ENCODE measurements at places on chromosomes 3 and 15. TPM values are rescaled to one million over a fixed set of nuclear protein-coding genes. Genes with fewer than 3 reads are reported as not detected.

DNA sequence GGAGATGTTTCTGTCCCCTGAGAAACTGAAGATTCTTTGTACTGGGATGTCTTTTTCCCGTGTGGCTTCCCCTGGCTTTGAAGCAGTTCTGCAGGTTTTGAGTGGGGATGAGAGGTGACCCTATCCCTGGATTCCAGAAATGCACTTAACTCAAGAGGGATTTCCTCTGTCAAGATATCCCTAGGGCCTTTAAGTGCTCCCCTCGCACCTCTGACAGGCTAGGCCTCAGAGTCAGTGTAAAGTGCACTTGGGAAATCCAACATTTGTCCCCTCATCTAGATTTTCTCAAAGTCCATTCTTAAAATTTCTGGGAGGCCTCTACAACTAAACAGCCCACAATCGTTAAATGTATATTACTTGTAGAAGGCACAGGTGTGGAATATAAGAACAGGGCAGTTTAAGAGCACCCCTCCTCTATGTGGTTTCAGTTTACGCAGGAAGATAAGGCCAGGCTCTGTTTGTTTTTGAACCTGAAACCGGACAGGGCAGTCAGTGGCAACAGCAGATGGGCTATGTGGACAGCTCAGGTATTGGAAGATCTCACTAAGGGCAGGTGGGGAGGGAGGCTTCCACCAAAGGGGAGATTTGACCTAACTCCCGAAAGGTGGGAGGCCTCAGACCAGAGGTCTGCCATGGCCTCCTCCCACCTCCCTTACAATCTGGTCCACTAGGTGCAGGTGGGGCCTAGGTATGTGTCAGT, 4.8 kb downstream of the C3orf52 start:
- H3K36me3 ChIP-seq: no peaks in the 10 kb centered on the region
- no peak for DNase-seq
- peaks cover 49% of the 10 kb centered on the region for H3K4me1 ChIP-seq
- H3K27ac ChIP-seq: no peak overlapping the region
- no peaks in the 10 kb centered on the region for H3K27me3 ChIP-seq

GRCh38 chr15:38535491-38536200, 29.0 kb downstream of the RASGRP1 start:
- no peak overlapping the region for H3K4me3 ChIP-seq
- H3K27me3 ChIP-seq: no peaks in the 10 kb centered on the region
- H3K4me1 ChIP-seq: peaks cover 18% of the 10 kb centered on the region
- no peaks in the 10 kb centered on the region for H3K36me3 ChIP-seq
- no peak for DNase-seq

DNA sequence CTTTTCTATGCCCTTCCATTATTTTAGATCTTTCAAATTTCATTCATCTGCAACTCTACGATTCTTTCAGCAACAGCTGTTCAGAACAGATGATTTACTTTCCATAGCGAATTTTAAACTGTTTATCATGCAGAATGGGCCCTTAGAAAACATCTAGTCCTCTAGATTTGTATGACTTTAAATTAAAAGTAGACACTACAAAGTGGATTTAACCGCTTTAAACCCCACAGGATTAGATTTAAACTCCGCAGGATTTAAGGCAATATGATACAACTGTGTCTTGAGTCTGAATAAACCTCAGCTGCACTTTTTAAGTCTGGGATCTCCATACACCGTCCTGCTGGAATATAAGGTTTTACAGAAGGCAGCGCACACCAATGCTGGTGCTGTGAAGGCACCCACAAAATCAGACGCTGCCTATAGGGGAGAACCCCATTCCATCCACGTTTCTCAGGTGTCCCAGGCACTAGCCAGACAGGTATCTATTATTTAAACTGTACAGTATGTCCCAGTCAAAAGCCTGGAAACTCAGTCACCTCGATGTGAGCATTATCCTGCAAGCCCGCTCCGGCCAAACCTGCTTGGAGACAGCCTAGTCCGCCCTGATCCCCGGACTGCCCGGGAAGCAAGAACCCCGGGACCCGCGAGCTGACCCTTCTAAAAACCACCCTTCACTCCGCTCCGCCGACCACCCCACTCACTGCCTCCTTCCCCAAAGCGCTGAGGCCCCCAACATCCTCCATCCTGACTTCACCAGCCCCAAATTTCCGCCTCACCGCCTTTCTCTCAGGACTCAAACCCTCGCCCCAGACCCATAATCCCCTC, 768 bp downstream of the ANO10 start:
- H3K27ac ChIP-seq: peak overlapping the region; percentile 81
- no peaks in the 10 kb centered on the region for H3K27me3 ChIP-seq
- no peaks in the 10 kb centered on the region for H3K36me3 ChIP-seq
- DNase-seq: no peak

Gene TTLL13
- not detected for total RNA-seq

DNA sequence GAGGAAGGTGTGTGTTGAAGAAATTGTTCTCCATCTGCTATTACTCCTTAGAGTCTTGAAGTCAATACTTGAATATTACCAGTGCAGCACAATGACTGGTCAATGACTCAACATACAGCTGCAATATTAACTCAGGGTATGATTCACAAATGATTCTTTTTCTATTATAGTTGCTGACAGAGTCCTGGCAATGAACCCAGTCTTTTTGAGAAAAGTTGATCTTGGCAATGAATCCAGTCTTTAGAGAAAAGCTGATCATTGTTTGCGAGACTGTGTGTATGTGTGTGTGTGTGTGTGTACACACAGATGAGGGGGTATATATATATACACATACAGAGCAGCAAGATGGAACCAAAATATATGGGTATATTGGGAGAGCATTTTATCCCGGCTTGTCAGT, 315.1 kb downstream of the ZNF385D start:
- H3K27me3 ChIP-seq: no peaks in the 10 kb centered on the region
- DNase-seq: no peak
- peaks cover 5% of the 10 kb centered on the region for H3K4me1 ChIP-seq
- H3K27ac ChIP-seq: no peak overlapping the region

GRCh38 chr3:13192471-13193213, 119.4 kb upstream of the IQSEC1 start:
- H3K4me1 ChIP-seq: no peaks in the 10 kb centered on the region
- no peak overlapping the region for H3K4me3 ChIP-seq
- no peak overlapping the region for H3K27ac ChIP-seq
- H3K36me3 ChIP-seq: no peaks in the 10 kb centered on the region
- H3K27me3 ChIP-seq: no peaks in the 10 kb centered on the region

Gene LYZL4
- total RNA-seq: not detected

GRCh38 chr3:193805448-193805847, 212.4 kb downstream of the OPA1 start:
- peaks cover 9% of the 10 kb centered on the region for H3K4me1 ChIP-seq
- H3K4me3 ChIP-seq: no peak overlapping the region
- H3K36me3 ChIP-seq: no peaks in the 10 kb centered on the region
- no peak overlapping the region for H3K27ac ChIP-seq

DNA sequence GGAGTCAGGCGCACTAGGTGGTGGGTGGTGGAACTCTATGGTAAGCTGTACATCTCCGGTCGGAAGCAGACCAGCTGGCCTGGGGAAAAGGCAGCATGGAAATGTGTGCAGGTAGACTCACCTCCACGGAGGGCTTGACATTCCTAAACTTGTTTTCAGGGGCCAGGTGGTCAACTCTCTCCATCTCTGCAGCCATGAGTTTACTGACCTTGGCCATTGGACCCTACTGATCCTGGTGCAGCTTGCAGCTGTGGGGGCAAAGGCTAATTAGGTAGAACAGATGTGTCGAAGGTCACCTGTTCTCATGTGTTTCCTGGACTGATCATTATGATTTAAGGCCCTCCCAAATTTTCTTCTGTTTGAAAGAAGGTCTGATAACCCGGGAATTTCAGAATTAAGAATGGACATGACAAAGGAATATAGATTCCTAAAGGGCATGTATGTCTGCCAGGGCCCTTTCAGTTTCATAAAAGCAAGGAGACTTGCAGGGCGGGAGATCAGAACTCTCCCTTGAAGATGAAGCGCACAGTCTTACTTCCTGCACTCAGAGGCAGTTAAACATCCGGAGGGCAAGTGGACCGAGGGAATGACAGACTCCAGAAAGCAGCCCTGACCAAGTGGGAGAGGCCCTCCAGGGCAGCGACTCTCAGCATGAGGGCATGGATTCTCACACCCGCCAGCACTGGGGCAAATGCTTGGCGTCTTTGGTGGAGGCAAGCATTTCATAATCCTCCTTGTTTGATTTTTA, 56.1 kb upstream of the CMTM7 start:
- no peak overlapping the region for H3K27ac ChIP-seq
- H3K27me3 ChIP-seq: no peaks in the 10 kb centered on the region
- DNase-seq: no peak
- no peaks in the 10 kb centered on the region for H3K36me3 ChIP-seq
- H3K4me3 ChIP-seq: no peak overlapping the region
- peaks cover 20% of the 10 kb centered on the region for H3K4me1 ChIP-seq

DNA sequence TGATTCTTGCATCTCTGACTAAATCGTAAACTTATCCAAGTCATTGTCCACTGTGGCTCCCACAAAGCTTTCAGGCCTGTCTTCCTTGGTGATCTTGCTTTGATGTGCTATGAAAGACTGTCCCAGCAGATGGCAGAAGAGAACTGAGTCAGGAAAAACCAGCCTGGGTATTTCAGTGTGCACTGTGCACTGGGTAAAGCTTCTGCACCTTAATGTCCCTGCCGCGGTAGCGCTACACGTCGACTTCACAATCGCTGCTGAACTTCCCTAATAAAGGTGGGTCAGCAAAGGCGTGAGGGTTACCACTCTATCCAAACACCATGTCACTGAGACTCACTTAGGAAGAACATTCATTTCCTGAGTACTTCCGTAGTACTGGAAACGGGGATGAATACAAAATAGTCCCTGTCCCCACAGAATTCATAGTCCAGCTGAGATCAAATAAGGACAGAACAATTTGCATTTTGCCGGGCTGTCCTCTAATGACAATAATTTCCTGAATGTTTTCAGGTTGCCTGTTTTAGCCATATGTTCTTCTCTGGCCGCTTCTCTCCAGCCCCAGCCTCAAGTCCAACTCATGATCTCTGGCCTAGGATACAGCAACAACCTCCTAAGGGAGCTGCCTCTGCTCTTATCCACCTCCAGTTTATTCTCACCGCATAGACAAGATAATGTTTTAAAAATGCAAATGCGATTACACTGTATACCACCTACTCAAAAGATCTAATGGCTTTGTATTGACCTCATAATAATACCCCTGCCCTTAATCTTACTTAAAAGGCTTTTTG, 83.6 kb upstream of the AKAP13 start:
- H3K4me1 ChIP-seq: peaks cover 15% of the 10 kb centered on the region
- peak overlapping the region; percentile 42 for H3K4me3 ChIP-seq
- DNase-seq: peak; percentile 32
- no peaks in the 10 kb centered on the region for H3K36me3 ChIP-seq
- peak overlapping the region; percentile 17 for H3K27ac ChIP-seq
- no peaks in the 10 kb centered on the region for H3K27me3 ChIP-seq

Data from heart right ventricle (tissue), 16 donors.